ENCODE measurements at places on chromosomes 2 and 18. TPM values are rescaled to one million over a fixed set of nuclear protein-coding genes. Genes with fewer than 3 reads are reported as not detected.

DNA sequence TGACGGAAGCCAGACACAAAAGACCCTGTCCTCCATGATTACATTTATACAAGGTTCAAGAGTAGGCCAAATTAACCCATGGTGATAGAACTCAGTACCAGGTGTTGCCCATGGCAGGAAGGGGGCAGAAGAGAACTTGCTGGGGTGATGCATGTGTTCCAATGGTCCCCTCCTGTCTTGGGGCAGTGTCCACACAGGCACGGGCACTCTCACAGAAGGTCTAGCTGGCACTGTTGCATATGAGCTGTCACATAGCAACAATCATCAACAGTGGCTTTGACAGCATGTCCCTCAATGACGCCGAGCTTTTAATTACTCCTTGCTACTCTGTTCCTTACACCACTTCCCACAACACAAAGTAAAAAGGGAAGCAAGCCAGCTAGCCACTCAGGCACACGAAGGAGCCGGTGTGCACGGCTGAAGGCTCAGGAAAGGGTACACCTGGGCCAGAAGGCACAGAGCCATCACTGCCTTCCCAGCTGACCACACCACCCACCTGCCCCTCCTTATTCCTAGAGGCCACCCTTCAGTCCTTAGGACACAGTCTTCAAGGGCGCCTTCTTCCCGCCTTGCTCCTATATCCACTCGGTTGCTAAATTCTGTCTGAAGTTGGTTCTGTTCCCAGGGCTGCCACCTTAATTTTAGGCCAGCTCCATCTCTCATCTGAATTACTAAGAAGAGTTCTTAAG, 28.9 kb downstream of the RPL31 start:
- no peak for DNase-seq

DNA sequence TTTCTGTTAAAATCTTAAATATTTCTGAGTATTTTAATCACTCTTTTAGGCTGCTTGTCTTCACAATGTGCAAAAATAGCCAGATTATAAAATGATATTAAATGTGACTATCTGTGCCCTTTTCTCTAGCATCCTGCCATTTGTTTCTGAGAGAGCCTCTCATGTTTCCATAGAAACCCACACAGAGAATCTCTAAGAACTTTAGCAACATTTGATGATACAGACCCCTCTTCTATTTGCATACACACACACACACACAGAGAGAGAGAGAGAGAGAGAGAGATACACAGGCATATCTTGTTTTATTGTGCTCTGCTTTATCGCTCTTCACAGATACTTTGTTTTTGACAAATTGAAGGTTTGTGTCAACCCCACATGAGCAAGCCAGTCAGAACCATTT, 134.5 kb upstream of the DDX18 start:
- DNase-seq: no peak

The PDCL3 gene
- total RNA-seq: 21.4 TPM

GRCh38 chr2:177273408-177273807, 8.9 kb upstream of the NFE2L2 start:
- peak; percentile 18 for DNase-seq

DNA sequence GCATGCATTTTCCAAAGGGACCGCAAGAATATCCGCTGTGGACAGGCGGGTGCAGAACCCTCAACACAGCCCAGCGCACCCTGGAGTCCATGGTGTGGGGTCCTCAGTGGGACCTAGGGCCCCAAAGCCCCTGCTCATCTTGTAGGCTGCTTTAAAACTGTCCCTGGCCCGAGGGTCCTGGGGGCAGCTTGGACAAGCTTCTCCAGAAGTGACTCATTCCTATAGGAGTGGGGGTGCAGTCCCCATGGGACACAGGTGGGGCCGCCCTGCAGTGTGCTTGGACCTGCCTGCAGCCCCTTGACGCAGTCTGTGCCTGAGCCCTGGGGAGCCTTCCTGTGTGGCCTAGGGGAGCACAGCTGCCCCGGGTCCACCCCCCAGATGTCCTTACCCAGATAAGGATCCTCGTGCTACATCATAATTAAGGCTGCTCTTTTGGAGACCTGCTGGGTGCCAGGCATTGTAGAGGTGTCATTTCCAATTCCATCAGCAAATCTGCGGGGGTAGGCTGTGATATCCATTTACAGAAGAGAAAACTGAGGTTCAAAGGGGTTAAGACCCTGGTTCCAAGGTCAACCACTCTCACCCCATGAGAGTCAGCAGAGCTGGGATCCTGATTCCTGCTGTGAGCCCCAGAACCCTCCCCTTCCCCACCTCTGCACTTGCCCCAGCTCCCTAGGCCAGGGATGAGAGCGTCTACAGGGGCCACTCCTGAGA, 1.7 kb upstream of the HS6ST1 start:
- no peak for DNase-seq

GRCh38 chr2:217645896-217646295, 356.9 kb downstream of the TNS1 start:
- DNase-seq: no peak

The CAPN14 gene
- total RNA-seq: 0.08 TPM

DNA sequence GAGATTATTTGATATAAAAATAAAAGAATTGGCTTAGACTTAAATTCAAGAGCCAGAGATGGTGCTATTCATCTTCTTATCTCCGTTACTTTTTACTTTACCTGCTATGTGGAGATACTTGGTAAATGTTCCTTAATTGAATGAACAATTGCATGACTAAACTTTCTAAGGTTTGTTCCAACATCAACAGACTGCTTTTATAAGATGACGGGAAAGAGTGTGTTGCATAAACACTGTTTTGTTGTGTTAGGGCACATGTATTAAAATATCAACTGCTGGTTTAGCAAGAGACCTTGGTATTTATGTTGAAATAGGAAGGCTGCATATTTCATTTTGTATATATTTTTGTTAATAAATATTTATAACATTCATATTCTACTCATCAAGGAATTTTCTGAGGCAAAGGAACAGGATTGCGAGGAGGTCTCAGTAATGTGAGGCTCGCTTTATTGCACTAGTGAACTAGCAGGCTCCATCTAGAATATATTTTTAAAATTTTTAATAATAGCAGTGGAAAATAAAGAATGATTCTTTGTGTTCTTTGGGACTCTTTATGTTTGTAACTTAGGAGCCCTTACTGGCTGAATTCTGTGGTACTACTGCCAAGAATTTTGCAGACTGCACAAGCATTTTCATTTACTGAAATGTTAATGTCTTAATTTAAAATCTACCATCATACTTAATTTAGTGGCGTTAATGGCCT, 10.7 kb upstream of the NFE2L2 start:
- DNase-seq: no peak

GRCh38 chr18:53795061-53795460, 429.4 kb downstream of the MBD2 start:
- no peak for DNase-seq

DNA sequence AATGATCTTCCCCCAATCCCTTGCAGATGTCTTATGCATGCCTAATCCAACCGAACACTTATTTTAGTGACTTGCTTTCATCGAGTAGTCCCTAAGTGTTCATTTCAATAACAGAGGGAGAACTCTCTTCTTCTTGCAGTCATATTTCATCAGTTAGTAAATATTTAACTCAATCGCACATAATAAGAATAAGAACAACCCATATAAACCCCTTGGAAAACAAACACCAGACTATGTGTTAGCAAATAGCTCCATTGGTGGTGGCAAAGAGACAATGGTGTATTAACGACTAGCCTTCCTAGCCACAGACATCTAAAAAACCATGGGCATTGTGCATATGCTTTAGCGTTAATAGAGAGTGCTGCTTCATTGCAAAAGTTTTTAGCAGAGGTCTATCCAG, 725.8 kb downstream of the BCL11A start:
- DNase-seq: no peak

DNA sequence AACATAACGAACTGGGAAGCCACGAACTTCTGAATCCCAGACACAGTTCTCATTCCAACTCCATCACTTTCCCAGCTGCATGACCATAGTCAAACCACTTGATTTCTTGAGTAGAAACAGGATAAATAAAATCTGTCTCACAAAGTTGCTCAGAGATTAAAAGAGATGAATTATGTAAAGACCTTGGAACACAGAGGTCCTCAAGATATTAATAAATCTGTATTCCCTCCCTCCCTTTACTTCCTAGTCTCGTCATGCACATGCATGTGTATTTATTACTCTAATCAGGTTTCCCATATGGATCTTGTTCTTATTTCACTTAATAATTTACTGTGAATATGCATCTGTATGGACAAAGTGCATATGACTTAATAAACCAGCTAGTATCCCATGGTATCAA, 21.1 kb upstream of the CSRNP3 start:
- no peak for DNase-seq

DNA sequence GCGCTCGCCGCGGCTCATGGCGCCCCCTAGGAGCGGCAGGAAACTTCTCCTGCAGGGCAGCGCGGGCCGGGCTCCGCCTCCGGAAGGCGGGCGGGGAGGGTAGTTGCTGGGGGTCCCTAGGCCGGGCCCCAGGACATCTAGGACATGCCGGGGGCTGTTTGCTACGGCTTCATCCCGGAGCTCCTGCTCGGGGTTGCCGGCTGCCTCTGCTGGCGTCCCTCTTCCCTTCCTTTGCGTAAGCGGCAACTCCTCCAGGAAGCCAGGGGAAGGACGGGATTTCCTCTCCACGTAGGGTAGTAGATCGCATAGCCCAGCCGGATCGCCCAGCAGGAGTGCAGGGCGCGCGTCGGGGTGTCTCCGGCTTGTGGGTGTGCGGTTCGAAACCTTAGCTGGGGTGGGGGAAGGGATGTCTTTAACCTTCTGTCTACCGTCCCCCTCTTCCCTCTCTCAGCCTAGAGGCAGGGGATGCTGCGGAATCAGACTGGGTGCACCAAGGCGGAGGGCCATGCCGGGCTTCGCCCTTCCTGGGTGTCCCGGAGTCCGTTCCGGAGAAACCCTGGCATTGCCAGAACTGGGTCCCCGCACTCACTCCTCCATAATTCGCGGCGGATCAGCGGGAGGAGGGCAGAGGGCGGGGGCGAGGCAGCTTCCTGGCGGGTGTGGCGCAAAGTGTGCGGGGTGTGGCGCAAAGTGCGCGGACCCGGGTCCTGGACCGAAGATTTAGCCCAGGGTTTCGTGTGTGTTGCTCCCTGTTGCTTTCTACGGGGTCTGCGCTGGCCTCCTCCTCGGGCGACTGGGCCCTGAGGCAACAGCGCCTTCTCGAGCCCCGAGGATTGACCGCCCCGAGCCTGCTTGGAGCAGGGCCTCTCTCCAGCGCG, 12.2 kb upstream of the SKOR2 start:
- no peak for DNase-seq

- no peak for DNase-seq
These were observed 29.0 kb downstream of the ZC3H6 start for GRCh38 chr2:112304298-112304941.

DNA sequence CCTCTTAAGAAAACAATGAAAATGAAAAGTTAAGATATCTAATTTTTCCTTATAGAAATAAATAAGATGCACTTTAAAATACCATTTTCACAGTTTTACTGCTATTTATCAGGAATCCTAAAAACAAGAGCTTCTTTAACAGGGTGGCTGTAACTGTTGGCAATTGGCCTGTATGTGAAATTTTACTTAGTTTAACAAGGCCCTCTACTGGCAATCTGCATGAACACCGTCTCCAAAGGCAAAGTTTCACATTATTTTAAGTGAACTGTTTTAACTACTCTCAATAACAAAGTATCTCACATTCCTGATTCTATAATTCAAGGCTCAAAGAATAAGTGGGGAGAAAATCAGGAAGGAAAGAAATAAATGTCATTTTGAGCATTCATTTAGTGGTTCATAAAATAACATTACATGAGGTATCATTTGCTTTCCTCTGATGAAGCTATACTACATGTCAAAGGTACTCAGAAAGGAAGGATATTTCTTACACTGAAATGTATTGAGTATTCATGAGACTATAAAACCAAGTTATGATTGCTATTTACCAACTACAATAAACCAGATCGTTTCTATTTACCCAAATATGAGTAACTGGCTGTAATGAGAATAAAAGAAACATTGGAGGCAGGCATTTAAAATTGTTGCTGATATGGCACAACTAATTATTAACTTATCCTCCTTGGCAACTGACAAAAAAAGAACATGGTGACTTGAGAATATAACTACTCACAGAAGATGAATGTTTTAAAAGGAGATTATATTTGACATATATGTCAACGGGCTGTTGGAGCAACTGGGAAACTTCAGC, 7.0 kb downstream of the NCKAP5 start:
- peak; percentile 25 for DNase-seq

DNA sequence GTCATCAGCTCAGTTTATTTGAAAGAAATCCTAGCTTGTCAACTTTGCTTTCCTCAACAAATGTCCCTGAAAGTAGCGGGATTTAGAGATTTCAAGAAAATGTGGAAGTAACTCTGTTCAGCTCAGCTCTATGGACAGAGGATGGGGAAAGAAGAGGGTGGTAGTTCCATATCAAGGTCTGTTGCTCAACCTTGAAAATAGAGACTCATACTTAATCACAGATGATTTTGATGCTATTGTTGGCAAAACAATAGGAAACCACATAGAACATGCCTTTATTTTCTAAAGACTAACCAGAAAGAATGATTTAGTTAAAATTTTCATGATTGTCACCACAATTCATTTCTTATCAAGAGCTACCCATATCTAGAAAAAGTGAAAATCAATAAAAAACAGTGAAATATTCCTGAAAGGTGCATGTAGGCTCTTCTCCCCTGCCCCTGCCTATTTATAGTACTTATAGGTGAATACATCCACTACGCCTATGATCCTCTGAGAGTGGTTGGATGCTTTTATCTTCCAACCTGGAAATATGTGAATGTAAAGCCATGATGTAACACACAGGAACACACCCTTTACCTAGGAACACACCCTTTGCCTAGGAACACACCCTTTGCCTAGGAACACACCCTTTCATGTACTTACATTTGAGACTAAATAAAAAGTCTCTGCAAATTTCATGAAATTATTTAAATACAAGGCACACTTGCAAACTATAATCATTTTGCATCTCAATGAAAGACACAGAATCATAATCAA, 65.8 kb downstream of the ETAA1 start:
- DNase-seq: no peak

GRCh38 chr2:170012773-170013172, 165.2 kb upstream of the MYO3B start:
- no peak for DNase-seq

The MSTN gene
- 0.11 TPM for total RNA-seq

GRCh38 chr2:205364261-205364660, 318.0 kb upstream of the NRP2 start:
- DNase-seq: no peak

The UBR3 gene
- 30.1 TPM for total RNA-seq

DNA sequence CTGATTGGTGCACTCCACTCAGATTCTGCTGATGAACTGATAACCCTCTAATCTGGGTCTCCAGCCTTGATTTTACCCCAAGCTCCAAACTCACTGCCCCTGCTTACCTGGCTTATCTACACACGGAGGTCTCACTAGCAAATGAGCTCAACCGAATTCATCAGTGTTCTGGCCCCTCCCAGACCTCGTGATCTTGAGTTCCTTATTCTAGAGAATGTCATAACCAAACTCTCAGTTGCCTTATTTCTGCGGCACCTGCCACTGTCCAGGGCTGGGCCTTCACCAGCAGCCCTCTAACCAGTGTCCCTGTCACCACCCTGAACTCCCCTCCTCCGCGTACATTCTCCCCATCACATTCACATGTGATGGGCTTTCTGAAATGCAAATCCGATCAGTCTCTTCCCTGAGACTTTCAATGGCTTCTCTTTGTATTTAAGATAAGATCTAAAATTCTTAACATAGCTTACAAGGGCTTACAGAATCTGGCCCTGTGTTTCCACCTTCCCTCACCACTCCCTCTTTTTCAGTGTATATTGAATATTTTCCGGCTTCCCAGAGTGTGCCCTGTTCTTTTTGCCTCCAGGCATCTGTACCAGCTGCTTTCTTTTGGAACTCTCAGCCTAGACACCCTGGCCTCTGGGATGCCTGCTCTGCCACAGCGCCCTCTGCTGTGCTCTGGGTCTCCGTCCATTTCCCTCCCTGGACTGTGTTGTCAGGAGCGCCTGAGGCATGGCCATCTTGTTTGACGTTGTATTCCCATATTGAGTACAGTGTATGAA, 31.1 kb downstream of the NAB1 start:
- DNase-seq: peak; percentile 68

The CCDC150 gene
- 10.3 TPM for total RNA-seq

Data from colonic mucosa (tissue), 4 donors.